ENCODE measurements at places on chromosomes 2 and 18. TPM values are rescaled to one million over a fixed set of nuclear protein-coding genes. Genes with fewer than 3 reads are reported as not detected.

The ANKZF1 gene
- total RNA-seq: 33.2 TPM

The OTOS gene
- not detected for total RNA-seq

The ACMSD gene
- not detected for total RNA-seq

The GCG gene
- not detected for total RNA-seq

The WNT10A gene
- total RNA-seq: 0.08 TPM

The AGXT gene
- total RNA-seq: not detected

The C18orf54 gene
- total RNA-seq: 4.5 TPM

The SP140 gene
- 0.39 TPM for total RNA-seq

The PSMA8 gene
- total RNA-seq: not detected

The FTCDNL1 gene
- total RNA-seq: not detected

The CRYBA2 gene
- total RNA-seq: not detected

The XRCC5 gene
- total RNA-seq: 228 TPM

The NCK2 gene
- total RNA-seq: 39.9 TPM

The SKA1 gene
- 3.7 TPM for total RNA-seq

The SERPINB10 gene
- not detected for total RNA-seq

The DNAH7 gene
- total RNA-seq: 1.3 TPM

The PPP1R1C gene
- total RNA-seq: 0.96 TPM

The TOGARAM2 gene
- total RNA-seq: not detected

The PLEKHA3 gene
- total RNA-seq: 4.8 TPM

The UGT1A8 gene
- not detected for total RNA-seq

The TANC1 gene
- 17.8 TPM for total RNA-seq

The TACR1 gene
- total RNA-seq: not detected

The MYO7B gene
- total RNA-seq: 0.24 TPM

The OSBPL1A gene
- 21.2 TPM for total RNA-seq

The SKOR2 gene
- total RNA-seq: not detected

The RNF152 gene
- 10.0 TPM for total RNA-seq

The ABCG8 gene
- not detected for total RNA-seq

The RAPH1 gene
- 22.1 TPM for total RNA-seq

The SEC11C gene
- total RNA-seq: 13.7 TPM

The C1QL2 gene
- total RNA-seq: not detected

The TMEM198 gene
- 9.2 TPM for total RNA-seq

The TUBB8B gene
- total RNA-seq: not detected

The MAPK4 gene
- 0.16 TPM for total RNA-seq

The ANKRD30B gene
- total RNA-seq: not detected

The SGO2 gene
- 9.1 TPM for total RNA-seq

Measured in epithelial cell of alveolus of lung (primary cell).